ENCODE measurements at places on chromosomes 2 and 18.

GRCh38 chr18:58609536-58609993 is 19.3 kb downstream of the ALPK2 start:
- no peak for DNase-seq

DNA sequence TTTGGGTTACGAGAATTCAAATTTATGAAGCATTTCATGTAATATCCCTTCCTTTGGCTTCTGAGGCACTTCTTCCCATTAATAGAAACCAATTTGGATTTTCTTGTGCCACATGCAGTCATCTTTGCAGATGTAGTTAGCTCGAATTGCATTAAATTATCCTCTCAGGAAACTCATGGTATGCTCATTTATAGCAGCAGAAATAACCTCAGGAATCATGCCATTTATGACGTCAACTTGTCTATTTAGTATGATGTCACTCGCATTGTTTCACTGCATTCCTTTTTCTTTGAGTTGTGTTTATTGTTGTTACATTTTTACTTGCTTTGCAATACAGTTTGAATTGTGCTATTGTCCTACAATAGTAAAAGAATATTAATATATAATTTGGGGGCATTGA is 163.8 kb downstream of the RBM43 start:
- no peak for DNase-seq

DNA sequence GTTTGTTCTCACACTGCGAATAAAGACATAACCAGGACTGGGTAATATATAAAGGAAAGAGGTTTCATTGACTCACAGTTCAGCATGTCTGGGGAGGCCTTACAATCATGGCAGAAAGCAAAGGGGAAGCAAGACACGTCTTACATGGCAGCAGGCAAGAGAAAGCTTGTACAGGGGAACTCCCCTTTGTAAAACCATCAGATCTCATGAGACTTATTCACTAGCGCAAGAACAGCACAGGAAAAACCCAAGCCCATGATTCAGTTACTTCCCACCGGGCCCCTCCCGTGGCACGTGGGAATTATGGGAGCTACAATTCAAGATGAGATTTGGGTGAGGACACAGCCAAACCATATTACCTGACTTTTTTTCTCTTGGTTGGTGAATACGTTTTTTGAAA is 51.3 kb downstream of the TMEM247 start:
- no peak for DNase-seq

DNA sequence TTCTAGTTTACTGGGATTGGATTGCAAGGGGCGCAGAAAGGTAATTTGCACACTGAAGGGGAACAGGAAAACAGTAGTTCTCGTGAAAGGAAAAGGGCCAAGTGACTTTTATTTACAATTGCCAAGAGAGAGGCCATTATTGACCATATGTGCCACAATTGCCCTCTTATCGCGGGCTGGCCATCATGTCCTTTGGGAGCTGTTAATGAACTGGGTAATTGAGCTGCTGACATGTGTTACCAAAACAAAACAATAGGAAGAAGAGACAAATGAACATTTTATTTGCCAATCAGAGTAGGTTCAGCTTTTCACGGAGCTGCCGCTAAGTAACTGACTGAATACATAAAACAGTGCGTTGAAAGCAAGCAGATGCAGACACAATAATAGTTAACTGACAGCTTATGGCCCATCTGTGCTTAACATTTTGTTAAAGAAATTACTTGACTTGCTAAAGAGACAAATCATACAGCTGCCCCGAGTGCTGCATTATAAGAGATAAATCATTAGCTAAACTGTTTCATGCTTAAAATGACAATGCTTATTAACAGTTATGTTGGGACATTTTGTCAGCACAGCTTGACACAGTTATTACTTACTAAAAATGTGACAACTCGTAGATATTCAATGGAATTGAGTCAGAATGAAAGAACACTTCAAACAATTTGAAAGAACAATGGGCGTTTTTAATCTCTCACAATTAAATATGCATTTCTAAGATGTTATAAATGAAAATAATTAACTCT is 57.5 kb downstream of the PAX3 start:
- no peak for DNase-seq

DNA sequence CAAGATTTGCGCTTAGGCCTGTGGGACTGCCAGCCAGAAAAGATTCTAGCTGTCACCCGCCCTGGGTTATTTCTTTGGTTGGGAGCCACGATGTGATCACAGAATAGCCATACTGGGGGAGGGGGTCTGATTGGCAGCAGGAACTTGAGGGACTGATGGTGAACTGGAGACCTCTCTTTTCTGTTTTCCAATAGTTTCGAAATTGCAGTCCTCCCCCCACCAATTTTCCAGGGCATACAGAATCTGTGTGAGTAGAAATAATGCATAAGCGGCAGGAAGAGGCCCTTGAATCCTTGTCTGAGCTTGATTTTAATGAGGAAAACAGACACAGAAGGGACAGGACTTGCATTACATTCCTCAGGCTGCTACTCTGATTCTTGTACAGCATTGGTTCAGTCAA is 2.2 kb upstream of the POLR2D start:
- DNase-seq = no peak

GRCh38 chr2:206004004-206004693 is 81.8 kb downstream of the INO80D start:
- no peak for DNase-seq
